ENCODE measurements at places on chromosomes 5 and 9. TPM values are rescaled to one million over a fixed set of nuclear protein-coding genes. Genes with fewer than 3 reads are reported as not detected.

PCDHB4 gene
- polyA plus RNA-seq, result 3.4 TPM

SCGB3A1 gene
- polyA plus RNA-seq, result 1.2 TPM

PCDHGC4 gene
- polyA plus RNA-seq, result not detected

PCSK1 gene
- polyA plus RNA-seq, result 0.30 TPM

CDC20B gene
- polyA plus RNA-seq, result 0.07 TPM

PDE6A gene
- polyA plus RNA-seq, result 0.05 TPM

GRCh38 chr5:137316346-137316736 is 182.8 kb downstream of the SPOCK1 start:
- DNase-seq, result no peak

DNA sequence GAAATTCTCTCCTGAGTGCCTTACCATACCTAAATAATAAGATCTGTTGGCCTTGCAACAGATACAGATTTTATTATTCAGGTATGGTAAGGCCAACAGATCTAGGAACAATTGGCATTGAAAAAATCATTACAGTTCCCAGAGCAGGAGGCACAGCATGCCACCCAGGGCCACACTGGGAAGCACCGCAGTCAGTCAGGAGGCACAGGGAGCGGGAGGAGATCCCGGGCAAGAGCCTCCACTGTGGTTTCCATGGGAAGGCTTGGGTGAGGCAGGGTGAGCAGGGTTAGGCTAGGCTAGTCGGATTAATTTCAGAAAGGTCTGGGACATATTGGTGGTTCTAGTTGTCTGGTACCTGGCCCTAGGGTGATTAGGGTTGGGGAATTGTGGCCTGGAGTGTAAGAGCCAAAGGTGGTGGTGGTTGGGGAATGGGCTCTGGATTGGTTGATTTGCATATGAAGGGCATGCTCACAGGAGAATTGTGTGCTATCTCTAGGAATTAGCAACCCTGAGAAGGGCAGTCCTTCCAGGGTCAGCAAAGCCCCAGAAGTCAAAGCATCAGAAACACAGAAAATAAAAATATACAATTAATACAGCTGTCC is 111.4 kb downstream of the PDE8B start:
- no peak for DNase-seq

DNA sequence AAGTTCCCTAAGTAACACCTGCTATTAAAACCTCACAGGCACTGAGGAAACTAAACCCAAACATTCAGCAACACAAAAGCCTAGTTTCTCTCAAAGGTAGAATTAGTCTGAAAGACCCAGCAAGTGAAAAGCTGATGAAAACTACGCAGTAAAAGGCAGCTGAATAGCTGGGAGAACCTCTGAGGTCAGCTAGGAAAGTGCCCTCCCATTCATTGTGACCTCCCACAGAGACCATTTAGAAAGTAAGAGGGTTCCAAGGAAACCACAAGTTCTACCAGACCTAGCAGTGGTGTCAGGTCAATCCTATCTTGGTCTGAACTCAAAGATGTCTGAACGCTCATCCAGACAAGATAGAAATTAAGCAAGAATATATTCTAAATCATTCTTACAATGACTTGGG is 144.7 kb downstream of the SSBP2 start:
- DNase-seq, result no peak

DNA sequence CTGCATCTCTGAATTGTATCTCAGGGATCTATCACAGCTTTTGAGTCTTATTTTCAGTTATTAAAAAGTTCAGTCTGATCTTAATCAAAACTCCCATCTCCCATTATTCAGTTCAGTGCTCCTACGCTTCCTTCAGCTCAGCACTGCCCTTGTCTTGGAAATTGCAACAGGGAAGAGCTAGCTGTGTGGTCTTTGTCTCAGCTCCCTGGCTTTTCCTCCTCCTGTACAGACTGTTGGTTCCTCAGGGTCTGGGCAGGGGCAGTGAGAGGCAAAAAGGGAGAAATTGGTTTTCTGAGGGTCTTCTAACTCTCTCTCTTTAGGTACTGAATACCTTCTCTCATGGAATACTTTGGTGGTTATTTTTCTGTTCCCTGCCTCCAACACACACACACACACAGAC is 48.2 kb downstream of the PDE8B start:
- no peak for DNase-seq

DNA sequence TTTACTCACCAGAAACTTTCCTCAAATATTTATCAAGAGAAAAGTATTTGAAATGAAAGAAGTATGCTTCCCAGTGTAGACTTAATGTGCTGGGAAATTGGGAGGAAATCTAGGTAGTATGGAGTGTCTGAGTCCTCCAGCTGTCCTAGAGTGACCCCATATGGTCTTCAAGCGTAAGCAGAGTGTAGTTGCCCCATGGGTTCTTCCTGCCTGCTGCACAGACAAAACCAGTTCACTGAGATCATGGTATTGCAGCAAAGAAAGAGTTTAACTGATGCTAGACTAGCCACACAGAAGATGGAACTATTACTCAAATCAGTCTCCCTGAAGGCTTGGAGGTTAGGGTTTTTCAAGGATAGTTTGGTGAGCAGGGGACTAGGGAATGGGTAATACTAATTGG is 114.9 kb upstream of the PRLR start:
- no peak for DNase-seq

DNA sequence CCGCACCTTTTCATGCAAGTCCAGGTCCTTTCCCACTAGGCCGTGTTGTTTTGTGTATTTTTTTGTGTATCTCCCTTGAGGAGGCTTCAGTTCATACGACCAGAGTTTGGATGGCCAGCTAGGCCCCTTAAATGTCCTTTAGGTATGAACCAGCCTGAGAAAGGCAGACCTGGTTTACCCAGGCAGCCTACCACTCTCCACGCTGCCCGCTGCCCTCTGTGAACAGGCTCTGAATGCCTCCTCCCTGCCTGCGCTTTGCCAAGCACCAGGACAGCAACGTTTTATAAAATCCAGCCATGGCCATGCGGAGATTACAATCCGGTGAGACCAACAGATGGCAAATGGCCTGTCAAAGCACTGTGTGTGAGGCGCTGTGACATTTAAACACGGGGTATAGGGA is 626 bp upstream of the CLTB start:
- no peak for DNase-seq

GRCh38 chr5:39255406-39255805 is 36.0 kb upstream of the FYB1 start:
- no peak for DNase-seq

DNA sequence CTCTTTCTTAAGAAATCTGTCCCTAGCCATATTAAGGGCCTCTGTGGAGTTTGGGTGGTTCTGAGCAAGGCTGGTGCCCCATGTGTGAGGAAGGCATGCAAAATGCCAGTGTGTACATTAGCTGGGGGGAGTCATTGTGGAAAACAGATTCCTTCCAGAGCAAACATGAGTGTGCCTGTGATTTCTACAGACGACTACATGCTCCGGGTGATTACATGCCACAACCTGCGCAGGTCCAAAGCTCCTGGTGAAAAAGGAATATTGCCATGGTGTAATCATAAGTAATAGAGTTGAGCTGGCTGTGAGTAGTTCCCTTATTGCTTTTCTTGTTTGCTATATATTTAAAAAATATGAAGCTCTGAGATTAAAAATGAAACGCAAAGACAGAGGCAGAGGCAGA is 102.1 kb downstream of the ACER2 start:
- DNase-seq, result no peak

GRCh38 chr5:107900721-107901120 is 230.0 kb upstream of the EFNA5 start:
- no peak for DNase-seq
